ENCODE measurements at places on chromosomes 2 and 18.

DNA sequence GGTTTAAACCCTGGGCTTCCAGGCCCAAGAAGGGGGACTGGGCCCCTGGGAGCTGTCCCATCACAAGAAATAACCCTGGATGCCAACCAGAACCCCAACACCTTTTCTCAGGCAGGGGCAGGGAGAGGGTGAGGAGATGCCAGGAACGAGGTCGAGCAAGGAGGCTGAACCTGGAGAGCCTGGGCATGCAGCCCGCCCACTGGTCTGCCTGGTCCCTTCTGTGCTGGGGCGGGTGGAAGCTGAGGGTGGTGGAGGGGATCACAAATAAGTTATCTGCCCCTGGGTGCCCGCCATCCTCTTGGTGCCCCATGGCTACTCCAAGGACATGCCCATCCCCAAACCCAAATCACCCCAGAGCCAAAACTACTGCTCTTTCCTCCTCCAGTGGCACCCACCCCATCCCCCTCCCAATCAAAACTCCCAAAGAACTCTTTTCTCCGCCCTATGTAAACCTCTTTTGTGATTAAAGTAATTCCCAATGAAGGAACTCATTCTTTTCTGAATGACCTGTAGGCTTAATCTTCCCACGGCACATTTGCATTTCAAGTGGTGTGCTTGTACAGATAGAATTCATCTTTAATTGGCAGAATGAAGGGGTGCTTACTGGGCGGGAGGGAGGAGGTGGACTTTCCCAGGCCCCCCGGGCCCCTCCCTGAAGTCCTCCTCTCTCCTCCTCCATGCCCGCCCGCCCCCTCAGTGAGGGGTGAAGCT, 47.9 kb downstream of the EFR3B start:
- DNase-seq: no peak

GRCh38 chr2:33812707-33813106, 213.6 kb upstream of the FAM98A start:
- no peak for DNase-seq

DNA sequence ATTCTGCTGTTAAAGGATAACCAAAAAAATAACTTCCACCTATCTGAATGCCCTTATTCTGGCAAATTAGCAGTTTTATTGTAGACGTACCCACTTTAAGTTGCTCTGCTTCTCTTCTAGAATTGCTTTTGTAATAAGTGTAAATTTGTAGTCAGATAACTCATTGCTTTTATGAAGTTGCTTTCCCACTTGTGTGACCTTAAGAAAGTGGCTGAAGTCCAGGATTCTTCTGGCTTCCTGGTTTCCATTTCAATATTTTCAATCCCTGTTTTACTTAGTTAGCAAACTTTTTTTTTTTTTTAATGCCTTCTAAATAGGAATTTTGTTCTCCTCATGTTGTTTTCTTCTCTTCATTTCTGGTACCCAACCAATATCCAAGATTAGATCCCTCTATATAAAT, 59.8 kb downstream of the GLS start:
- DNase-seq: no peak

DNA sequence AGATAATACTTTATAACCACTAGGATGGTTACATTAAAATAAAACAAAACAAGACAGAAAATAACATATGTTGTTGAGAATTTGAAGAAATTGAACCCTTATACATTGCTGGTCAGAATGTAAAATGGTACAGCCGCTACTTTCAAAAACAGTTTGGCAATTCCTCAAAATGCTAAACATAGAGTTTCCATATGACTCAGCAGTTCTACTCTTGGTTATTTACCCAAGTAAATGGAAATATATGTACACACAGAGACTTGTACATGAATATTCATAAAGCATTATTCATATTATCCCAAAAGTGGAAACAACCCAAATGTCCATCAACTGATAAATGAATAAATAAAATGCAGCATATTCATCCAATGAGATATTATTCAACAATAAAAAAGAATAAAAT, 92.5 kb upstream of the LRATD1 start:
- no peak for DNase-seq

- DNase-seq: no peak
These were observed 12.5 kb upstream of the PAX8 start for GRCh38 chr2:113291191-113291590.

DNA sequence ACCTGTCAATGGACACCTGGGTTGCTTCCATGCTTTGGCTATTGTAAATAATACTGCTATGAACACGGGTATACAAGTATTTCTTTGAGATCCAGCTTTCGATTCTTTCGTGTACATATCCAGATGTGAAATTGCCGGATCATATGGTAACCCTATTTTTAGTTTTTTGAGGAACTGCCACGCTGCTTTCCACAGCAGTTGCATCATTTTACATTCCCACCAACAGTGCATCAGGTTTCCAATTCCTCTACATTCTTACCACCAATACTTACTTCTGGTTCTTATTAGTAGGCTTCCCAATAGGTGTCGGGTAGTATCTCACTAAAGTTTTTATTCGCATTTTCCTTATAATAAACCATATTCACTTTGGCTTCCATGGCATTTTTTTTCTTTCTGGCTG, 69.6 kb downstream of the PID1 start:
- no peak for DNase-seq

DNA sequence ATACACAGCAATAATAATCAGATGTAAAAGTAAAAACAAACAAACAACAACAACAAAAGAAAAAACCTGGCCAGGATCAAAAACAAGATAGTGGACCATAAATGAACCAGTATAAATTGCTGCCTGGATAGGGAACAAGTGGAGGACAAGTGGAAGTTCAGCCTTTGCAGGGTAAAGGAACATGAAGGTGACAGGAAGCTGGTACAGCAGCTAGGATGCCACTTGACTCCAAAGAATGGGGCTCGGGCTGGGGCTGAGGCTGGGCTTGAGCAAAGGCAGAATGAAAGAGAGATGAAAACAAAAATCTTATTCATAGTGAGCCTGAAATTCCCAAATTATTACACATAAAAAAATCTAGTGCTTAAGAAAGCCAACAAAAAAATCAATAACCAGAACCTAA, 146.5 kb downstream of the CDH2 start:
- no peak for DNase-seq
